ENCODE measurements at places on chromosomes 7 and 10. TPM values are rescaled to one million over a fixed set of nuclear protein-coding genes. Genes with fewer than 3 reads are reported as not detected.
A peak's percentile ranks its signal among the peaks of the same experiment; 100 is the strongest.

DNA sequence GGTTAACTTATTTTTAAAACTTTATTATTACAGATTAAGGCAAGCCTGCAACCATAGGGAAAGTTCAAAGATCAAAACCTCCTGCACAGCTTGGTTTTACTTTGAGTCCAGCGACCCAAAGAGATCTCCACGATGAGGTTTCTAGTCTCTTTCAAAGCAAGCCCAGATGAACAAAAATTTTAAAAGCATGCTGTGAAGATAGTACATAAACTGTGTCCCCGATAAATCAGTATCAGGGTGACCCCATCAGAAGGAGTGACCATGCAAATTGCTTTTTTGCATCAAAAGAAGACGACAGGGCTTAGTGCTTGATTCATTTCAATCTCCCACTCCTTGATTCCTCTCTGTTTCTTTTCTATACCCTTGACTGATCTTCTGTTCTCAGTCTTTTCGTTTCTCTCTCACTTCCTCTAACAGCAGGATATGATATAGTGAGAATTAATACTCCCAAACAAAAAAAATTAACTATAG is 16.0 kb upstream of the DNTT start:
- no peaks in the 10 kb centered on the region for H3K36me3 ChIP-seq
- peaks cover 12% of the 10 kb centered on the region for H3K4me1 ChIP-seq
- H3K27ac ChIP-seq = no peak overlapping the region
- DNase-seq = no peak
- no peak overlapping the region for H3K4me3 ChIP-seq

DNA sequence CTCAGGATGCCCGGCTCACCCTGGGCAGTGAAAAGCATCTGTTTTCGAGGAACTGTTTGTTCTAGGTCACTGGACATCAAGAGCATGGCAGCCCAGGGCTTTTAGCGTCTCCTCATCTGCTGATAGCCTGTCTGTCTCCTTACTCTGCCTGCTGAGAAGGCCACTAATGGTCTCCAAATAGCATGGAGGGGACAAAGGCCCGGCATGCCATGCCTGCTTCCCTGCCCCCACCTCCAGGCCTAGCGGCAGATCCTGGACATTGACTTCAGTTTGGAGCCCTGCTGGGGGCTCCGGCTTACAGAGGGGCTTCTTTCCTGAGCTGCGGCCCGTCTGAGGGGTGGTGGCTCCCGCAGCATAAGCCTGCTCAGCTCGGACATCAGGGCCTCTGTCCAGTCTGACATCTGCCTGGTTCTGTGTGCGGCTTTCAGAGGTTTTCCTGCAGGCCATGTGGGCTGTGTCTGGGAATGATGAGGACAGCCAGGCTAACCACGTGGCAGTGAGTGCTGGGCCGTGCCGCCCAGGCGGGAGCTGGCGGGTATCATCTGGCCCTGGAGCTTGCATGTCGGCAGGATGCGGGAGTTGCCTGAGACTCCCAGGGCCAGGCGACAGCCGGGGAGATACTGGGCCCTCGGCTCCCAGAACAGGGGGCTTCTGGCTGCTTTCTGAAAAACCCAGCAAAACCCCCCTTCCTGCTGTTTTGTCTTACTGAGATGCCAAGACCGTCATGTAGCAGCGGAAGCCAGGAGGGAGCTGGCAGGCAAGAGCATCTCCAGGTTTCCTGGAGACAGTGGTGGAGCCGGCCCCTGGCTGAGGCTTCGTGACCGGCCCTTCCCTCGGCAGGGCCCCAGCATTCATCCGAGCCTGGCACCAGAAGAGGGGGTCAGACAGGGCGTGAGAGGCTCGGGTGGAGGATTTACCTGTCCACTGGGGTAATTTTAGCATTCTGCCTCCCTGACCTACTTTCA is 9.2 kb downstream of the PFKFB3 start:
- H3K36me3 ChIP-seq = peaks cover 38% of the 10 kb centered on the region
- H3K27me3 ChIP-seq = no peaks in the 10 kb centered on the region
- peak overlapping the region; percentile 26 for H3K4me3 ChIP-seq
- peaks cover 19% of the 10 kb centered on the region for H3K4me1 ChIP-seq
- peak overlapping the region; percentile 73 for H3K27ac ChIP-seq

GRCh38 chr7:10412422-10413019 is 561.2 kb upstream of the PHF14 start:
- no peaks in the 10 kb centered on the region for H3K36me3 ChIP-seq
- H3K27ac ChIP-seq = no peak overlapping the region
- H3K27me3 ChIP-seq = no peaks in the 10 kb centered on the region

DNA sequence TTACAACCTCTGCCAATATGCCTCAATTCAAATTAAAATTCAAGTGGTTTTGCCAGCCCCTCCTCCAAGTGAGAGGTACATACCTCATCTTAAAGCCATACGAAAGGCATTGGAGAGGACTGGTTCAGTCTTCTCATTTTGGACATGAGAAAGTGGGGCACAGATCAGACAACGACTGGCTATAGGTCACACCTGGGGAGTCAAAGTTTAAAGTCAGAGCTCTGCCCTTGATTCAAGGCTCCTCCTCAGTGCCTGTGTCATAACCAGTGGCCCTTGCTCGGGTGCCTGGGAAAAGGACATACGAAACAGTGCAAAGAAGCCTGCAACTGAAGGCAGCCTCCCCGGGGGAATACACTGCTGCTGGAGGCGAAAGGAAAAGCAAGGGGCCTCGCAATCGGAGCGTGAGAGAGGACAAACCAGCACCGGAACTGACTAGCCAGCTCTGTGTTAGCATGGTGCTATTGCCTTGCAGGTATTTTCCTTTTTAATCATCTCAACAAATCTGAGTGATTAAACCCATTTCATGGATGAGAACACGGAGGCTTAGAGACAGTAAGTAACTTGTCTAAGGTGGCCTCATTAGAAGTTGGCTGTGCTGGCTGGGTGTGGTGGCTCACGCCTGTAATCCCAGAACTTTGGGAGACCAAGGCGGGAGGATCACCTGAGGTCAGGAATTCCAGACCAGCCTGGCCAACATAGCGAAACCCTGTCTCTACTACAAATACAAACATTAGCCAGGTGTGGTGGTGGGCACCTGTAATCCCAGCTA is 1.1 kb upstream of the MTPAP start:
- no peak overlapping the region for H3K27ac ChIP-seq
- DNase-seq = no peak
- no peaks in the 10 kb centered on the region for H3K36me3 ChIP-seq
- no peak overlapping the region for H3K4me3 ChIP-seq

- no peaks in the 10 kb centered on the region for H3K27me3 ChIP-seq
- DNase-seq = no peak
- no peak overlapping the region for H3K4me3 ChIP-seq
- H3K27ac ChIP-seq = no peak overlapping the region
Measured at GRCh38 chr7:55173671-55174070, 154.9 kb downstream of the EGFR start.

DNA sequence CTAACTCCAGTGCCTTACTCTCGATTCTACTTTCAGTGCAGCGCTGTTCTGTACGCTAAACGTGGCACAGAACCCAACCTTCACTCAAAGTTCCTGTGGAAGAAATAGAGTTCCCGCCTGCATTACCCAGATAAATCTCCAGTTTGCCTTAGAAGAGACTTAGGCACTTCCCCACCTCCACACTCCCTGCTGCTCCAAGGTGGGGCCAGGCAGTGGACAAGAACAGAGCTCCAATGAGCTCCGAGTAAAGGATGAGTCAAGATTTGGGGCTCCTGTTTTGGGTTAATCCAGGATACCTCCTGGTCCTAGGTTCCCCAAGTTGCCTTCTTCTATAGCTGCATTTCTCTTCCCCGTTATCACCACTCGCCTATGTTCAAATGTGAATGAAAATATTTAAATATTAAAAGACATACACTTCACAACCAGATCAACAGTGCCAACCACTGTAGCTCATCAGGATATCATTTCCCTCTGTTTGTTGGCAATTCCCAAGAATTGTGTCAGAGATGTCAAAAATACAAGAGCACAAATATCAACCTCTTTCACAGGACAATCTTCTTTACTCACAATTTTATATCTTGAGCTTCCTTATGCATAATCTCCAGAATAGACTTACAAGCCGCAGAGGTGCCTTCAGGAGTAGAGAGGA is 48.0 kb downstream of the MALSU1 start:
- H3K4me1 ChIP-seq = no peaks in the 10 kb centered on the region
- H3K36me3 ChIP-seq = no peaks in the 10 kb centered on the region
- no peaks in the 10 kb centered on the region for H3K27me3 ChIP-seq
- no peak overlapping the region for H3K4me3 ChIP-seq
- DNase-seq = no peak
- no peak overlapping the region for H3K27ac ChIP-seq

- no peaks in the 10 kb centered on the region for H3K27me3 ChIP-seq
- no peak for DNase-seq
- H3K4me3 ChIP-seq = no peak overlapping the region
Measured at GRCh38 chr7:119935418-119936025, 337.5 kb upstream of the KCND2 start.

DNA sequence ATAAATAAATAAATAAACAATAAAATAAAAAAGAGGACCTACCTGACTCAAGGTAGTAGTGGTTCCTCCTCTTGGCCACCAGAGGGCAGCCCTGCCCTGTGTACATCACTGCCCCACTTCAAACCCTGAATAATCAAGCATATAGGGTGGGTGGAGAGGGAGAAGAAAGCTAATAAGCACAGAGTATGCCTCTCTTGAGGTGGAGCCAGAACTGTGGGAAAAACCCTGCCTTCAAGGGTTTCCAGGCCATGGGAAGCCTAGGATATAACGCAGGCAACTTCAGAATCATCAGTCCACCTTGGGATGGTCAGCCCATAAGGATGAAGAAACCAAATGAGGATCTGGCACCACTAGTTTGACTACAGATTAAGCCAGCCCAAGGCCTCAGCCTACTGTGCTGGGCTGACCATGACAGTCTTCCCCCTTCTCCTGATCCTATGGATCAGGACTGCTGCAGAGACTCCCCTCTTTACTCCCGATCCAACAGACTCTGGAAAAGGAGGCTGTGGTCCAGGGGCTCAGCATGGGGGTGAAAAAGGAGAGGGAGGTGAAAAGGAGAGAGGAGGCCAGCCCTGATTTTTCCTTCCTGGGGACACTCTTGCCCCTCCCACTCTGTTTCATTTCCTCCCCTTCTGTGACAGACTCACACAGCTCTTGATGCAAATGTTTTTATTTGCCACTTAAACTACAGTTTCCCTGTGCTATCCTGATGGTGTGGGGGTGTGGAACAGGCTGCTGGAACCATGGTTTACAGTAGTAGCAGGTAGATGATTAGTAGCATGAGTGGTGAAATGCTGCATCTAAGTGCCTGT is 10.1 kb downstream of the AVPI1 start:
- H3K4me3 ChIP-seq = no peak overlapping the region
- peaks cover 21% of the 10 kb centered on the region for H3K4me1 ChIP-seq
- H3K27ac ChIP-seq = peak overlapping the region; percentile 41
- H3K36me3 ChIP-seq = peaks cover 80% of the 10 kb centered on the region
- no peaks in the 10 kb centered on the region for H3K27me3 ChIP-seq

DNA sequence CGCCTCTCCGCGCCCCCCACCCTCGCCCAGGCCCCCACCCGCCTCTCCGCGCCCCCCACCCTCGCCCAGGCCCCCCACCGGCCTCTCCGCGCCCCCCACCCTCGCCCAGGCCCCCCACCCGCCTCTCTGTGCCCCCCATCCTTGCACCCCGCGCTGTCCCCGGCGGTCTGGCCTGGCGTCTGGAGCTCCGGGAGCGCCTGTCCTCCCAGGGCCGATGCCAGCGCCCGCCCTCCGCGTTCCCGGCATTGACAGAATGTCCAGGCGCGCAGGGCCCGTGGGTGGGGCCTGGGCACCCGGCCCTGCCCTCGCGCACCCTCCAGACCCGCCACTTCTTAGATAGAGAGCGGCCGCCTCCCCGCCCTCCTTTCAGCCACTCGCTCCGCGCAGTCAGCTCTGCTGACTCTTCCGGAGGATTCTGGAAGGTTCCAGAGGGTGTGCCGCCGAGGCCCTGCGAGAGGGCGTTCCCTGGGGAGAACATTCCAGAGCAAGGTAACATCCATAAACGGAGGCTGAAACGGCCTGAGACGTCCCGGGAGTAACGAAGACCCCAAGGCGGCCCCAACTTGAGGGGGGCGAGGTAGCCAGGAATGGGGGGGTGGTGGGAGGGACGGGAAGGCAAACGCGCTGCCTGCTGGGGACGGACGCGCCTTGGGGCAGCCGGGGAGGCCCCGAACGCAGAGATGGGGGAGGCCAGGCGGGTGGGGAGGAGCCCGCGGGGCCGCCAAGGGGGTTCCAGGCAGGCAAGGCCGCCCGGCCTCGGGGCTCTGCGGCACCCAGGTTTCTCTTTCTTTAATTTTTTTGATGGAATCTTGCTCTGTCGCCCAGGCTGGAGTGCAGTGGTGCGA is 117.8 kb downstream of the DYNC2I1 start:
- no peak overlapping the region for H3K4me3 ChIP-seq
- no peak for DNase-seq
- H3K27ac ChIP-seq = no peak overlapping the region
- no peaks in the 10 kb centered on the region for H3K27me3 ChIP-seq
- H3K36me3 ChIP-seq = no peaks in the 10 kb centered on the region
- H3K4me1 ChIP-seq = peaks cover 8% of the 10 kb centered on the region

DNA sequence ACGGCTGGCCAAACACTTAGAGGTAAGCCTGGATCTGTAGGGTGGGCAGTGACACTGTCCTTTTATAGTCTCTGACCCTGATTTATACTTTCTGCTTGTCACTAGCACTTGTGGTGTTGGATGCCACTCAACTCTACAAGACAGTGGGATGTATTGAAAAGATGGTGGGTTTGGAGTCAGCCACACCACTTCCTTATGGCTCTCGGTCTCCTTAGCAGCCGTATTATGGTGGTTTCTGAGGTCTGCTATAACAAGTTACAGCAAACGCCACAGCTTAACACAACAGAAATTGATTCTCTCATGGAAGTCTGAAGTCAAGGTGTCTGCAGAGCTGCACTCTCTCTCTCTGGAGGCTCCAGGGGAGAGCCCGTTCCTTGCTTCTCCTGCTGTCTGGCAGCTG is 14.7 kb downstream of the ITIH2 start:
- H3K27me3 ChIP-seq = no peaks in the 10 kb centered on the region
- no peaks in the 10 kb centered on the region for H3K4me1 ChIP-seq
- no peak overlapping the region for H3K27ac ChIP-seq
- no peak overlapping the region for H3K4me3 ChIP-seq
- H3K36me3 ChIP-seq = no peaks in the 10 kb centered on the region
- DNase-seq = no peak

DNA sequence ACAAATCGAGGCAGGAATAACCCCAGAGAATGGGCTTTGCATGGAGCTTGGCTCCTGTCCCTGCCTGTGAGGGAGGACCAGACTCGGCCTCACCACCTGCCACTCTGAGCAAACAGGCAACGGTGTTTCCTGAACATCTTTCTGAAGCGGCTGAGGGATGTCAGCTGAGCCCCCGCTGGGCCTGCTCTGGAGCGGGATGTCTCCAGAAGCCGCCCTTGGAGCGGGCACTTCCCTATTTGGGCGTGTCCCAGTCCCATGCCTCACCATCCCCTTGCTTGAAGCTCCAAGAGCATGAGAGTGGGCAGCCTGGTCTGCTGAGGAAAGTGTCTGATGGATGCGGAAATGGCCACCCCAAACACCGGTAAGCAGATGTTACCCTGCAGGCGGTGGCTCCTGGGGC is 10.2 kb downstream of the ALKBH4 start:
- DNase-seq = no peak
- H3K4me1 ChIP-seq = no peaks in the 10 kb centered on the region
- H3K27me3 ChIP-seq = no peaks in the 10 kb centered on the region
- no peak overlapping the region for H3K4me3 ChIP-seq

- peaks cover 19% of the 10 kb centered on the region for H3K4me1 ChIP-seq
- no peak for DNase-seq
- H3K36me3 ChIP-seq = no peaks in the 10 kb centered on the region
- H3K4me3 ChIP-seq = no peak overlapping the region
Measured at GRCh38 chr7:3861941-3862340, 560.9 kb downstream of the SDK1 start.

GRCh38 chr10:90175161-90175681 is 473.8 kb downstream of the KIF20B start:
- no peak for DNase-seq
- no peak overlapping the region for H3K27ac ChIP-seq
- H3K36me3 ChIP-seq = no peaks in the 10 kb centered on the region
- H3K27me3 ChIP-seq = no peaks in the 10 kb centered on the region
- no peak overlapping the region for H3K4me3 ChIP-seq

RAPGEF5 gene
- total RNA-seq = 21.2 TPM

TBXAS1 gene
- 10.8 TPM for total RNA-seq

FRMPD2 gene
- not detected for total RNA-seq

GTF2IRD1 gene
- total RNA-seq = 24.0 TPM
